T-helper 1 cell treated with Interleukin-12 subunit alpha and Interleukin-12 subunit beta and Interleukin-4 antibody, amounts not matched to agents 30 ng/mL and 1 ng/mL, for 36 hours (primary cell): ENCODE measurements at places on chromosomes 12 and 14. TPM values are rescaled to one million over a fixed set of nuclear protein-coding genes. Genes with fewer than 3 reads are reported as not detected.

The MDGA2 gene
- not detected in 2 replicates for total RNA-seq

The TMEM30B gene
- 0.37 and 0.54 TPM in 2 replicates for total RNA-seq

The SSTR1 gene
- not detected in 2 replicates for total RNA-seq

The ADGRD1 gene
- total RNA-seq: 0.54 and 1.5 TPM in 2 replicates

The ATXN2 gene
- 41.6 and 50.3 TPM in 2 replicates for total RNA-seq

The TCL1B gene
- total RNA-seq: not detected in 2 replicates

The TAS2R31 gene
- 3.5 and 4.9 TPM in 2 replicates for total RNA-seq

The HOXC9 gene
- total RNA-seq: not detected in 2 replicates

The SPX gene
- 0.95 and 1.2 TPM in 2 replicates for total RNA-seq

The TMTC1 gene
- 0.91 and 1.6 TPM in 2 replicates for total RNA-seq

The CHGA gene
- not detected in 2 replicates for total RNA-seq

The ABCB9 gene
- total RNA-seq: 4.9 and 7.1 TPM in 2 replicates

The ARPC3 gene
- 395 and 403 TPM in 2 replicates for total RNA-seq

The CLEC14A gene
- not detected in 2 replicates for total RNA-seq

The EXOC3L4 gene
- not detected in 2 replicates for total RNA-seq

The LYZ gene
- total RNA-seq: 1.3 and 1.8 TPM in 2 replicates

The LPAR5 gene
- total RNA-seq: 4.6 and 5.7 TPM in 2 replicates

The PARP2 gene
- 23.2 and 29.8 TPM in 2 replicates for total RNA-seq

The TPPP2 gene
- not detected in 2 replicates for total RNA-seq

The AEBP2 gene
- total RNA-seq: 62.1 and 64.8 TPM in 2 replicates

The SERPINA10 gene
- not detected in 2 replicates for total RNA-seq

The NRXN3 gene
- not detected in 2 replicates for total RNA-seq

The GLIPR1 gene
- 37.2 and 37.5 TPM in 2 replicates for total RNA-seq

The HOXC11 gene
- total RNA-seq: not detected in 2 replicates

The ATP23 gene
- total RNA-seq: 8.4 and 11.2 TPM in 2 replicates

The SEC23A gene
- 60.0 and 60.7 TPM in 2 replicates for total RNA-seq

The KRT74 gene
- total RNA-seq: not detected in 2 replicates

The TCHP gene
- 35.1 and 35.2 TPM in 2 replicates for total RNA-seq

The KLHL33 gene
- total RNA-seq: 0.07 TPM in 1 of 2 replicates, not detected in the other

The CCDC175 gene
- total RNA-seq: not detected in 2 replicates

The HOXC12 gene
- total RNA-seq: not detected in 2 replicates

The CCDC38 gene
- 0.12 and 0.32 TPM in 2 replicates for total RNA-seq

The CNTN1 gene
- not detected in 2 replicates for total RNA-seq
